ENCODE measurements at places on chromosomes 7 and 10.

DNA sequence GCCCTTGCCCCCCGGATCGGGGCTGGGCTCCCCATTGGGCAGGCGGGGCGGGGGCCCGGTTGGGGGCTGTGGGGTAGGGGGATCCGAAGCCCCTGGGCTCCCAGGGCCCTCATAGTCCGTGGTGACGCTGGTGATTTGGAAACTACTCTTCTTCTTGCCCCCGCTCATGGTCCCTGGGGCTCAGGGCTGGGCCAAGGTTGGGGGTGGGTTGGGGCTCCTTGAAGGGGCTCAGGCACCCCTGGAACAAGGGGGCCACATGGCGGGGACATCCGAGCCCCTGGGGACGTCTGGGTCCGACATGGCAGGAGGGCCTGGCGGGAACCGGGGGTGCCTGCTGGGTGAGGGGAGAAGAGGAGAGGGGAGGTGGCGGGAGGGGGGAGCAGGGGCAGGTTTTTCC is 1.1 kb downstream of the TSC22D4 start:
- no peak for DNase-seq

- DNase-seq: no peak
Measured at GRCh38 chr10:69172241-69172982, 7.6 kb upstream of the SUPV3L1 start.

- DNase-seq: no peak
Measured at GRCh38 chr7:114444196-114444595, 29.6 kb downstream of the FOXP2 start.

- no peak for DNase-seq
Measured at GRCh38 chr10:1293157-1293556, 237.0 kb downstream of the WDR37 start.

- DNase-seq: no peak
Measured at GRCh38 chr10:35631404-35631803, 10.7 kb downstream of the FZD8 start.

All from amniotic stem cell (primary cell).